Putamen (tissue), 1 donor: ENCODE measurements at places on chromosomes 11 and 22.

GRCh38 chr22:28882878-28883656, at the start of gene ZNRF3:
TSS of gene ZNRF3 (plus strand) at chr22:28883572. CDS start at chr22:28883767, 195 bp downstream.
- DNase-seq = peak; percentile 94

DNA sequence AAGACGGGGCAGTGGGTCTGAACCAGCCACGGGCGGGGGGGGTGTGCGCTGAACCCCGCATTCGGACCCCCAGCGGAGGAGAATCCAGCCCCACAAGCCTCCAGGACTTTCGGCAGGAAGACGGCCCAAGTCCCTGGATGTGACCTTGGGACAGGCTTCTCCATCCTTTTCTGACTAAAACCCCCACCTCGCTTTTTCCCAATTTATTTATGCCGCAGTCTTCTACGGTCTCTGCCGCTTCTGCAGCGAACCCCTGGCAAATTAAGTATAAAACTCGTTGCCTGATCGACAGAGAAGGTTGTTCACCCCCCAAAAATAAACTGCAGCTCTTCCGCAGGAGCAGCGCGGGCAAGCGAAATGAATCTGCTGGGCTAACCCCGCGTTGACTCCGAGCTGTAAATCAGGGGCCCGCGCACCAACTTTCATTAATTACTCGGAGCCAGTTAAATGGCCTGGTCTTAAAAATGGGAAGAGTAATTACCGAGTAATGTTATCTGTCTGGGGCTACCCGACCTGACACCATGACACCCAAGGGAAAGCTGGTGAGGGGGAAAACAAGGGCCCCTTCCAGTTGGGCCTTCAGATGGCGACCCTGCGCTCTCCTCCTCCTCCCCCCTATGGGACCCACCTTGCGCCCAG, 6.6 kb downstream of the WT1 start:
- DNase-seq = no peak

DNA sequence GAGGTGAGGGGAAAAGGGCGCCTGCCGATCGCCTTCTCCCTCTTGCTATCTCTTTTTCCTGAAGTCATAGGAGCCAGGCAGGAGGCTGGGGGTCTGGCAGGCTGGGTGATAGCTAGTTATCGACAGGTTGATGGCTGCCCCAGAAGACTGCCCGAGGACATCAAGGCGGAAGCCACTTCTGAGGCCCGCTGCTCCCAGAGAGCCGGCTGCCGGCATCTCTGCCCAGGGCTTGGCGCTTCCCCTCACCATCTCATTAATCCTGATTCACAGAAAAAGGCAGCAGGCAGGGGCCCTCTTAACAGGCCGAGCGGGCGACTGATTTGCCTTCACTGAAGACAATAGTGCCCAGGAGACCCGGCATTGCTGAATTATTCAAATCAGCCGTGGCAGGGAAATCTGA, 124.2 kb downstream of the MIAT start:
- DNase-seq = no peak

- DNase-seq = no peak
Measured at GRCh38 chr11:120807414-120808150, 216.3 kb upstream of the TBCEL start.

- no peak for DNase-seq
Measured at GRCh38 chr11:74770456-74770855, 21.8 kb downstream of the RNF169 start.

- no peak for DNase-seq
Measured at GRCh38 chr11:95466416-95466815, 235.4 kb upstream of the SESN3 start.

DNA sequence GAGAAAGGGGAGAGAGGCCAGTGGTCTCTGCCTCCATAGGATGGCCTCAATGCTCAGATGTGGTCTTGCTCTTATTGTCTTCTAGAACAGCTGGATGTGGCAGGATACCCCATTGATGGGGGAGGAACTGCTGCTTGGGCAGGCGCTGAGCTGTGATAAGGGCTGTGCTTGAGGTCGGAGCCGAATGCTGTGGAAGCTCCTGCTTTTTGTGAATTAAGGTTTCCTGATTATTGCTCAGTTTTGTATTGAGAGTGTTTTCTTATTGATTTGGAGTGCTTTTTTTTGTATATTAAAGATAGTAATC, 57.2 kb downstream of the CABIN1 start:
- DNase-seq = no peak

DNA sequence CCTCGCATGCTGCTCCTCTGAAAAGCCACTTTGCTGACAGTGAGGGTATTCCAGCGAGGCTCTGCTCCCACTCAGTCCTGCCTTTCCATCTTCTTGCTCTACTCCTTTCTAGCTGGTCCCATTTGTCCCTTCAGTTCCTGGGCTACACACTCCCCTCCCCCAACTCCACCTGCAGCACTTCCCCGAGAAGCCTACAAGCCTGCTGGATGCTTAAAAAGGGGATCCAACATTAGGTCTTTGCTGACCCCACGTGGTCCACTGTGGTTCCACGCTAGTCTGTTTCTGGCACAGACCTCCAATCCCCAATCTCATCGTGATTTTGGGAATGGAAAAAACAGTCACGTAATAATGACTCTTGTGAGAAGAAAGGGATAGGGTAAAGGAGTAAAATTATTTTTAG, 121.6 kb upstream of the SNX19 start:
- no peak for DNase-seq

DNA sequence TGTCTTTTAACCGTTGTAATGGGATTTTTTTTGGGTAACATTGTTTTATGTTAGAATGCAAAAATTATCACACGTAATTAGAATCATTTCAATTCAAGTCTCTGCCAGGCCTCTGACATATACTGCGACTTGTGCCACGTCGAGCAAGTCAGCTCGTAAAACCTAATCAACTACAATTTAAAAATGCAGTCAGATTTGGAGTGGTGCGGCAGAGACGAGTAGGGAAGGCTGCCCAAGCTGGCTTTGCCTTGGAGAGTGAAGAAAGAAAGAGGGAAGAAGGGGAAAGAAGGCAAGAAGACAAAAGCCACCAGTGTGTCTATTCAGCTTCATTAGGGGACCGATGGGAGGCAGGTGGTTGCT, 110.7 kb downstream of the MIAT start:
- DNase-seq = no peak

DNA sequence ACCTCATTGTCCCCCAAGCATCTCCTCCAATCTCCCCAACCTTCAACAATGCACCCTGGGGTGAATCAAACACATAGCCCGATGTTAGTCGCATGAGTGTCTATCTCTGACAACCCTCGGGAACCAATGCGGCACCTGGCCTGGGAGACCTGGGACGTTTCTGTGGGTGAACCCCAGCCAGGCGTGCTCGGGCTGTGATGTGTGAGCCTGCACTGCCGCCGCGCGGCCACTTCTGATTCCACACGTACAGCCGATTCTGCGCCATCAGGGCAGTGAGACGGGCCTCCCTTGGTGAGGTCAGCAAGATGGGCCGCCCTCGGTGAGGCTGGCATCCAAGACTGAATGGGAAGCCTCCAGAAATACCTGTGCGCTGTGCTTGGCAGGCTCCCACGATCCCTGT, 5.2 kb upstream of the H19 start:
- no peak for DNase-seq

GRCh38 chr22:23913306-23913660, 19.1 kb downstream of the MIF start:
- DNase-seq = no peak

DNA sequence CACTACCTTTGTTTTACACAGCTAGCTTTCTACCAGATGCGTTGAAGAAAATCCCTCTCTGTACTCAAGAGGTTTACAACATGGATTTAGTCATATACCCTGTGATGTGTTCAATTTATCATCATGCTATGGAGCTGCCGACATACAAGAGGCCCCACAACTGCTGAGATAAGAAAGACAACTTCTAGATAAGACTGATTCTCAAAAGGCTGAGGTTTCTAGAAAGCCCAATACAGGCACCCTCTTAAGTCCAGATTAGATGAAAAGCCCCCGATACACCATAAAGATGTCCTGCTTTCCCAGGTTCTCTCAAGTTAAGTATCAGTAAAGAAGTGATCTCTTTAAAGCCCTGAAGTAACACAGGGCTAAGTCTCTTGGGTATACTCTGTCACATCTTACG, 14.3 kb downstream of the MTCH2 start:
- no peak for DNase-seq

DNA sequence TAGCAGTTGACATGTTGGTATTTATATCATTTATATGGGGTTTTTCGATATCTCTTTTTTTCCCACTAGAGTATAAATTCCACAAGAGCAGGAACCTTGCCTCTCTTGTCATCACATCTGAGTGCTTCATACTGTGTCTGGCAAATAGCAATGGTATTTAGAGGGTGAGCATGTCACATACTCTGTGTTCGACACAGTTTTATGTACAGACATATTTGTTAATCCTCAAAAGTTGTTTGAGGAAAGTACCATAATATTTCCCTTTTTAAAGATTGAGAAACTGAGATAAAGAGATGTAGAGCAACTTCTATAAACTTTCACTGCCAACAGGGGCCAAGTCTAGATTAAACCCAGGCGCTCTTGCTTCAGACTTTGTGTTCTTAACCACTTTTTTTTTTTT, 324.6 kb upstream of the PDGFD start:
- DNase-seq = no peak

DNA sequence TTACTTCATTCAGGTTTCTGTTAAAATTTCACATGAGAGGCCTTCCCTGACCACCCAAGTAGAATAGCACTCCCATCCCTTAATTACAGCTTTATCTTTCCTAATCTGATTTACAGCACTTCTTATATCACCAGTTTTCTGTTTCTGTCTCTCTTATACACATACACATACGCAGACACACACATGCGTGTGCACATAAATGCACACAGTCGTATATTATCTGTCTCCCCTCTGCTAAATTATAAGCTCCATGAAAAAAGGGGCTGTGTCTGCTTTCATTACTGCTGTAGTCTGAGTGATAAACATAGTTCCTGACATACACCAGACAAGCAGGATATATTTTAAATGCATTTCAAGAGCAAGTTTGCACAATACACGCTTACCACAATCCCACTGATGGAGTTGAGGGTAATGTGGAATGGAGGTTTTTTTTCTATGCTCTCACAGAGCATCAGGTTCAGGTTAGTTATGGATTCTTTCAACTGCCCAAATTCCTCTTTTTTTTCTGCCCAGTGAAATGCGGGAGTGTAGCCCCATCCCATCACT, 13.7 kb upstream of the TOP3B start:
- DNase-seq = no peak

DNA sequence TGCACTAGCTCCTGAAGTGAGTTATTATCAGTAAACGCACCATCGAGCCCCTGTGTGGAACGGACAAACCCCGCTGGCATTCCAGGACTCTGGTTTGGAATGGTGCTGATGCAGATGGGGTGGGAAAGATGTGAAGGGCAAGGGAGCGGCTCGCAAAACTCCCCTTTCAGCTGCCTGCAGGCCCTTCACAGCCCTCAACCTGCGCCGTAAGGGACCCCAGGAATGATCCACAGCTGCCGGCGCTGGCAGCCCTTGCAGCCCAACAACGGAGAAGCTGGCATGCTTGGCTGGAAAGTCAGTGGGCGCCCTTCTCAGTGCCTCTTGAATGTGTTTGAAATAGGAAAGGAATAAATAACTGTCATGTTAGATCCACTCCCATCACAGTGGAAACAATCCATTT, 1445.5 kb downstream of the BRD1 start:
- DNase-seq = no peak

DNA sequence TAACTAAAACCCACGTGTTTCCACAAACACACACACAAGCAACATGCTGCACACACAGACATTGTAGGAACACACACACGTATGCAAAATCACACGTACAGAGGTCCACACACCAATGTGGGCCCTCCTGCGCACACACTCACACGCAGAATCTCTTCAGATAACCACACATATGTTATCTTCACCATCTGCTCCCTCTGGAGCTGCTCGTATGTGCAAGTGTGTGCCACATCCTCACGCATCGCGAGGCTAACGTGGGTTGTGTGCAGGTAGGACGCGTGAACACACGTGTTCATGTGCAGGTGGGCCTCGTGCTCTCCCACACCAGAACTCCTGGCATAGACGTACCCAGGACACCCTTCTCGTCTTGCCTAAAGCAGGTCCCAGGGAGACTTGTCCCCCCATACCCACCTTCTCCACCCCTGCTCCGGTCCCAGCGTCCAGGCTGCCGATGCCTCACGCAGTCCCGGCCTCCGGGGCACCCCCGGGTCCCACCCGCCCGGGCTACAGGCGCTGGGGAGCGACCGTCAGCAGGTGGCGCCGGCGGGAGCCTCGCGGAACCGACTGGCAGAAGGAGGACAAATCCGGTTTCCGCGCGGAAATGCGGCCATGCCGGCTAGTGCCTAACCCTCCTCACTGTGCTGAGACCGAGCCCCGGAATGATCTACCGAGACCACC, 10.3 kb upstream of the IGSF9B start:
- DNase-seq = no peak

- no peak for DNase-seq
Measured at GRCh38 chr11:83572581-83573496, 286.7 kb upstream of the CCDC90B start.

DNA sequence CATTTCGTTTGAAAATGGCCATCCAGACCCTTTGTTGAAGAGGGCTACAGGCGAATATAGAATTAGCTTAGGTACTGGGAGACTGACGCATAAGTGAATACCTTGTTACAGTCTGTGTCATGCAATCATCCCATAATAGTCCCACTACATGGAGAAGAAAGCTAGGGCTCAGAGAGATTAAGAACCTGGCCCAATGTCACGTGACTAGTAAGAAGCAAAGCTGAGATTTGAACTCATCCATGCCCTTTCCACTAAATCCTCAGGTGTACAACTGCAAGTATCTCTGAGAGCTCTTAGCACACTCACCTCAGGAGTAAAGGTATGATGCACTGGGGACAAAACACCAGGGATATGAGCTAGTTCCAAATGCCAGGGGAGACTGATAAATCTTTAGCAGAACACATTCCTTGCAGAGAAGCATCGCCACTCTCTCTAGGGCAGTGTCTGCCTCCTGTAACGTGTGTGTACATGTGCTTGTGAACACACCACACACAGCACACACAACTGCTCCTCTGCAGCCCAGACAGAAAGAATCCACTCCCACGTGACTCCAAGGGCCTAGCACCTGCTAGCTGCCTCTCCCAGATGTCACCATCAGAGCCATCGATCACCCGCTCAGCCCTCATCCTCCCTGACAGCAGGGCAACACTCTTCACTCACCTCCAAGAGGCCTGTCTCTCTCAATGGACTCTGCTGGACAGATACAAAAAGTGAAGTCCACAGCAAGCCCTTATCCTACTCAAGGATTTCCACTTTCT, 402.8 kb downstream of the NXPE2 start:
- DNase-seq = no peak

DNA sequence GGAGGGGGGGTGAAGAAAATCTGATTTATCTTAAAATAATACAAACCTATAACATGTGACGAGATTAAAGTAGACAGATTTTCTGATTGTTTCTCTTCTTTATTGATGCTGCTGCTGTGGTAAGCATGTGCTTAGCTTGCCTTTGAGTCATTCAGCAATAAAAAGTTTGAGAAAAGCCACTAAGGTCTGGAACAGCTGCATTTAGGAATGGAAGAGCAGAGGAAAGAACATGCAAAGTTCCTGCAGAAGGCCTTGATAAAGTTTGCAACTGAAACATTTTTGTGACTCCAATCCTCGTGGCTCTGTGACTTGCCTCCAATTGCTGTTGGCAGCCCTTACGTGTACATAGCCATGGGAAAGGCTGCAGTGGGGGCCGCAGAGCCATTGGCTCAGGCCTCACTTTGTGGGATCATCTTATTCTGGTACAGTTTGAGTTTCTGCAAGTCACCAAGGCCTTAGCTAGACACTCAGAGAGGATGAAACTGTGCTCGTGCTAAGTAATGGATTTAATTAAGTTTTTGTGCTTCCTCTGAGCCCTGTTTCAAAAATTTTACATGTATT, 370.2 kb downstream of the AASDHPPT start:
- no peak for DNase-seq

- no peak for DNase-seq
Measured at GRCh38 chr11:15770798-15771414, 585.4 kb downstream of the SOX6 start.

GRCh38 chr11:65545853-65546216, 12.3 kb downstream of the LTBP3 start:
- no peak for DNase-seq
